SJSA1 (cell line): ENCODE measurements at places on chromosomes 11 and 22. TPM values are rescaled to one million over a fixed set of nuclear protein-coding genes. Genes with fewer than 3 reads are reported as not detected.

Gene OR56A3
- total RNA-seq: not detected in 2 replicates

Gene SC5D
- 17.7 and 22.0 TPM in 2 replicates for total RNA-seq

Gene PHRF1
- 15.8 and 21.7 TPM in 2 replicates for total RNA-seq

Gene TSSK2
- total RNA-seq: not detected in 2 replicates

Gene PRODH
- total RNA-seq: not detected in 2 replicates

Gene USP2
- total RNA-seq: 0.21 TPM in 1 of 2 replicates, not detected in the other

Gene ESAM
- 0.18 TPM in 1 of 2 replicates, not detected in the other for total RNA-seq

Gene FAM181B
- total RNA-seq: 0.21 and 1.2 TPM in 2 replicates

Gene TST
- 12.7 and 38.0 TPM in 2 replicates for total RNA-seq

Gene MMP13
- total RNA-seq: not detected in 2 replicates
